ENCODE measurements at places on chromosomes 6 and 20.

DNA sequence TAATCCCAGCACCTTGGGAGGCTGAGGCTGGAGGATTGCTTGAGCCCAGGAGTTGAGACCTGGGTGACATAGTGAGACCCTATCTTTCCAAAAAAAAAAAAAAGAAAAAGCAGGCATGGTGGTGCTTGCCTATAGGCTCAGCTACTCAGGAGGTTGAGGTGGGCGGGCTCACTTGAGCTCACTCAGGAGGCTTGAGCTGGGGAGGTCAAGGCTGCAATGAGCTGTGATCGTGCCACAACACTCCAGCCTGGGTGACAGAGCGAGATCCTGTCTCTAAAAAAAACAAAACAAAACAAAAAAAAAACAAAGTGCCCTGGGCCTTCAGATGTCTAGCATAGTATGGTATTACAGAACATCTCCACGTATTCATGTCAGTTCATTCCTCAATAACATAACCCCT is 42.9 kb downstream of the ZFAND3 start:
- no peak for DNase-seq

DNA sequence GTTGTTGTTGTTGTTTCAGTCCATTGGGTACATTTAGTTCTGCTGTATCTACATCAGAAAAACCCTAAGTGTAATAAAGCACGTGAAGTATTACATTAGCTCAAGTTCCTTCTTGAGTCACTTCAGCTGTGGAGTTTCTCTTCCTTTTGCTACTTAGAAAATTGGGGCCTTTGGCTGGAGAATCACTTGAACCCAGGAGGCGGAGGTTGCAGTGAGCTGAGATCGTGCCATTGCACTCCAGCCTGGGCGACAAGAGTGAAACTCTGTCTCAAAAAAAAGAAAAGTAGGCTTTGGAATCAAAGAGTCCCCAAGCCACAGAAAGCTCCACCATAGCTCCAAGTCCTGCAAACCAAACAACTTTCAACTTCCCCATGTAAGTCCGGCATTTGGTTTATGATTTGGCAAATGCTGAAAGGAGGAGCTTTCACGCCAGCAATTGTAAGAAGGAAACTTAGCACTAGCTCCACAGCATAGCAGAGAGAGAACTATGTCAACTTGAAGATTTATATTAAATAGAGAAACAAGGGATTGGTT is 56.5 kb upstream of the RNF144B start:
- no peak for DNase-seq

- peak; percentile 91 for DNase-seq
These were observed 51.5 kb downstream of the COL19A1 start for GRCh38 chr6:69917834-69918233.

DNA sequence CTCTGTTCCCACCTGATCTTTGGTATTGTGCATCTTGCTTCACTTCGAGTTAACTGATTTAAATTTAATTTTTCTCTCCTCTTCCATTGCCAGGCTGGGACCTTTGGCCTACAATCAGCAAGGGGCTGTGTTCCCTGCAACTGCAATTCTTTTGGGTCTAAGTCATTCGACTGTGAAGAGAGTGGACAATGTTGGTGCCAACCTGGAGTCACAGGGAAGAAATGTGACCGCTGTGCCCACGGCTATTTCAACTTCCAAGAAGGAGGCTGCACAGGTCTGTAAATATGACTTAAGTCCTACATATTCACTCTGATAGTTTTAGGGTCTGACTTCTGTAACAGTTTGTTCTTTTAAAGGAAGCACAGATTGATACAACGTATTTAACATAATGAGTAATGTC is 412.4 kb downstream of the ARHGAP18 start:
- no peak for DNase-seq

DNA sequence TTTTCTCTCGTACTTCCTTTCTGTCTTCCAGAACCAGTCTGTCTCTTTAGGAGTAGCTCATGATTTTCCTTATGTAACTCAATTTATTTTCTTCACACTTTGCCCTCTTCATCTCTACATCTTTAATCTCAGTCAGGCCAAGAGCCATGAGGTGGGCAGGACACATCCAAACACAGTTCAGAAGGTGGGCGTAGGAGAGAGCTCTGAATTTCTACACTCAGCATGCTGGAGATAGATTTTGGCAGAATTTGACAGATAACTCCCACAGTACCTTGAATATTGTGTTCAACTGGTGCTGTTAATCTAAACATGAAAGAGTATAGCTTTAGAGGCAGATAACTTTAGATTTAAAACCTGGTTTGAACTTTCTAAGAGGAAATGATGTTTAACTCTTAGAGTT is 23.8 kb upstream of the ZBTB24 start:
- no peak for DNase-seq

DNA sequence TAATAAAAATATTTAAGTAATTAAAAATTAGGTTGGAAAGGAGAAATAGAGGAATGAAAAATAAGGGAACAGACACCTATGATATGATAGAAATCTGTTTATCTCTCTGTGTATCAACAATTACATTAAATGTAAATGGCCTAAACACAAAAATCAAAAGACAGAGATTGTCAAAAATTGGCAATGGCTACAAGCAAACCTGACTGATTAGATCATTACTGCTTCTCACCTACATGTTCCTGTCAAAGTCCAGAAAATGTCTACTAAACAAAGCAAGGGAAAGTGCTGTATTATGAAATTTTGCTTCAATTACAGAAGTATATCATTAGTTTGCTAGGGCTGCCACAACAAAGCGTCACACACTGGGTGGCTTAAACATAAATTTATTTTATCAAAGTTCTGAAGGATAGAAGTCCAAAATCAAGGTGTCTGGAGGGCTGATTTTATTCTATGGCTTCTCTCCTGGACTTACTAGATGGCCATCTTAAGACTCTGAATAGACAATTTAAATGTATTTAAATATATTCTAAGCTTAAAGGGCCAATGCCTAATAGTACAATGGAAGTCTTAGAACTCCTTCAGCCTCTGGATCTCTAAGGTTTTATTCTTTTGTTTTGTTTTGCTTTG is 6.3 kb downstream of the ME1 start:
- DNase-seq: no peak

- DNase-seq: no peak
These were observed 198.6 kb downstream of the UST start for GRCh38 chr6:148945301-148946021.

- no peak for DNase-seq
These were observed 53.7 kb upstream of the LYRM2 start for GRCh38 chr6:89692256-89692655.

- no peak for DNase-seq
These were observed 81.3 kb upstream of the CD93 start for GRCh38 chr20:23167431-23167830.

- DNase-seq: no peak
These were observed 105.3 kb downstream of the EYA2 start for GRCh38 chr20:46999801-47000465.

DNA sequence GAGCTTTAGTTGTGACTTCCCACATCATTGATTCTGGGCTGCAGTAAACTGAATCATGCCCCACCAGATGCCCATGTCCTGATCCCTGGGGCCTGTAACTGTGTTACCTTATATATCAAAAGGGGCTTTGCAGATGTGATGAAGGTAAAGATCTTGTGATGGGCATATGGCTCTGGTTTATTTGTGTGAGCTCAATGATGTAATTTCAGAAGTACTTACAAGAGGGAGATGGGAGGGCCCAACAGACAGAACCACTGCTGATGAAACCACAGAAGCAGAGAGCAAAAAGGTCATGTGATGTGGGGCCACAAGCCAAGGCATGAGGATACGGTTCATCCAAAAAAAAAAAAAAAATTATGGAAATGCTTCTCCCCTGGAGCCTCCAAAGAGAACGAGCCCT is 118.7 kb downstream of the TOX2 start:
- DNase-seq: no peak

GRCh38 chr20:57762531-57763234 is 52.9 kb upstream of the PMEPA1 start:
- no peak for DNase-seq

- no peak for DNase-seq
These were observed 78.0 kb downstream of the SLC22A3 start for GRCh38 chr6:160426136-160426535.

GRCh38 chr6:452301-453067 is 60.9 kb downstream of the IRF4 start:
- no peak for DNase-seq

DNA sequence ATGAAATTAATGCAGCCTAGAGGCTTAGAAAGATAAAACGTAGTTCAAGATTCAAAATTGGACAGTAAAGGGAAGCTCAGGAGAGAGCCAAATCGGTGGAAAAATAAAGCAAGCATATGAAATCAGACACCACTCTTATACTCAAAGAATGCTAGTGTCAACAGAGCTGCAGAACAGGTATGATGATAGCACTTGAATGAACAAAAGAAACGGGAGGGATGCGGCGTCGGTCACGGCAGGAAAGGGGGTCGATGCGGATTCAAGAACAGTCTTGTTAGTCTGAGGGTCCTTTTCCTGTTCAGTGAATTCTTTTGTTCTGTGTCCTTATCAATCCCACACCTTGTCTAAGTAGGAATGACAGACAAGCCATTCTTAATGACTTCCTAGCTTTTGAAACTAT is 114.4 kb downstream of the FOXC1 start:
- DNase-seq: no peak

DNA sequence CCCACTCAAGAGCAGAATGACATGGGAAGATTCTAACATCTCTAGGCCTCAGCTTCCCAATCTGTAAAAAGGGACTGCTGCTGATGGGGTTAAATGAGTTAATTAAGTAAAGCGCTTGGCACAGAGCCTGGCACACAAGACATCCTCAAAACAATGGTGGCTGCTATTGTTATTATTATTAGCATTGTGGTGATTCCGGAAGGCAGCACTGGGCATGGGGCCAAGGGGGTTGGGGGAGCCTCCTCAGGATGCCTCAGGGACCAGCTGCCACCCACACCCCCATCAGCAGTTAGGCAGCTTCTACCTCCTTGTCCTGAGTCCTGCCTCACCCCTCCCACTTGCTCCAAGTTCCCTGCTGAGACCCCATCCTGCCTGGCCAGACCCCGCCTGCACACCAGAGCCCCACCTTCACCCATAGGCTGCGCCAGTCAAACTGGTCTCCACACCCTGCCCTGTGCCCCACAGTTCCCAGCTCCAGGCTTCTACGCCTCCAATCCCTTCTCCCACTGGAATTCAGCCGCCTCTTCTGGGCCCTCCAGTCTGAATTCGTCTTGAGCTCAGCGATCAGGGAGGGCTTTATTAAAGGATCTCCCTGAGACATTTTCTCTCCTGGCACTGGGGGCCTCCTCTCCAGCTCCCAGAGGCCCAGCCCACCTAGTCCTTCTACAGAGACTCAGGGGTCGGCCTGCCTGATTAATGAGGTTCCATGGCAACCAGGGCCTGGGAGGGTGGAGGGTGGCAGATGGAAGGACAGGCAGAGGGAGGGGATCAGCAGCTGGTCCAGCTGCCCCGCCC is 1.5 kb downstream of the E2F1 start:
- no peak for DNase-seq

- no peak for DNase-seq
These were observed 5.8 kb downstream of the YTHDF1 start for GRCh38 chr20:63210011-63210605.

DNA sequence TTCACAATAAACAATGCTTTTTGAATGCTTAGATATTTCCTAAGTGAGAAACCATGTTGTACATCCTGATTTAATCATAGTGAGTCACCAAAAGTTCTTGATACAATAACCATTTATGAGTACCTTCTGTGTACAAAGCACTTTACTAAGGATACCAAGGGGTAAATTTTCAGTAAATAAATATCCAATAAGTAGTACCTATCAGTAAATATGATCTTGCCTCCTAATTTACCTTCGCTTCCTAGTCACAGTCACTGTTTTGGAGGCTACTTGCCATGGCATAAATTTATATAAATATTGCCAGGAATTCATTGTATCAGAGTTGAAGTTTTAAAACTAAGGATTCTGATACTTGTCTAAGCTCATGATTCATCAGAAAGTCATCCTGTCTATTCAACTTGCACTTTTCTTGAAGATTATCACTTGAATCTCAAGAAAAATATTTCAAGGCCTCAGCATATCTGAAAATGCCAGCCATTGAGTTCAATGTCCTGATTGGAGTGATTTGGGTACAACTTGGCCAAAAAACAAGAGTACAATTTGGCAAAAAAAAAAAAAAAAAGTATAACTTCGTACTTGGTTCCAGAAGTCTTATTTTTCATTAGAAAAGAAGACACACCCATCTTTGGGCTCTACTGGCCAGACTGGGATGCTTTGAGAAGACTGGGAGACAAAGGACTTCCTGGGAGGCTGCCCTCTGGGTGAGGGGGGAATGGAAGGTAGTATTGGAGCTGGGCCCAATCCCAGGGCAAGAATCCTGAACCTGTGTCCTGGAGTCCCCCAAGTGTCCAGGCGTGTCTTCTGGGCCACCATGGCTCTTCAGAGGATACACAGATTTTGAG is 32.8 kb downstream of the RAB22A start:
- DNase-seq: peak; percentile 48

GRCh38 chr20:52172392-52173047 is 19.1 kb downstream of the ZFP64 start:
- no peak for DNase-seq

- DNase-seq: no peak
These were observed 100.3 kb downstream of the ISM1 start for GRCh38 chr20:13321416-13321815.

DNA sequence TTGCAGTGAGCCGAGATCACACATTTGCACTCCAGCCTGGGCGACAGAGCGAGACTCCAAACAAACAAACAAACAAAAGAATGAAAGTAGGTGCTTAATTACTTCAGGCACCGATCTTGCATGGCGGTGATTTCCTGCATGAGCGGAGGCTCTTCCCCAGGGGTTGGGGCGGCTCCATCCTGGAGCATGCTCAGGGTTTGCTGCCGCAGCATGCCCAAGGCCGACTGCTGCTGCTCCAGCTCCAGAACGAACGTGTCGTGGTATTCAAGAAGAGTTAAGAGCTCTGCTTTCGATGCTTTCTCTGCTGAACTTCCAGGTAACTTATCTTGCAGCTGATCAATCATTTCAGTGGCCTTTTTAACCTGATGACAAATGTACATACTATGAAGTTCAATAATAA is 313.8 kb downstream of the SYNE1 start:
- no peak for DNase-seq

DNA sequence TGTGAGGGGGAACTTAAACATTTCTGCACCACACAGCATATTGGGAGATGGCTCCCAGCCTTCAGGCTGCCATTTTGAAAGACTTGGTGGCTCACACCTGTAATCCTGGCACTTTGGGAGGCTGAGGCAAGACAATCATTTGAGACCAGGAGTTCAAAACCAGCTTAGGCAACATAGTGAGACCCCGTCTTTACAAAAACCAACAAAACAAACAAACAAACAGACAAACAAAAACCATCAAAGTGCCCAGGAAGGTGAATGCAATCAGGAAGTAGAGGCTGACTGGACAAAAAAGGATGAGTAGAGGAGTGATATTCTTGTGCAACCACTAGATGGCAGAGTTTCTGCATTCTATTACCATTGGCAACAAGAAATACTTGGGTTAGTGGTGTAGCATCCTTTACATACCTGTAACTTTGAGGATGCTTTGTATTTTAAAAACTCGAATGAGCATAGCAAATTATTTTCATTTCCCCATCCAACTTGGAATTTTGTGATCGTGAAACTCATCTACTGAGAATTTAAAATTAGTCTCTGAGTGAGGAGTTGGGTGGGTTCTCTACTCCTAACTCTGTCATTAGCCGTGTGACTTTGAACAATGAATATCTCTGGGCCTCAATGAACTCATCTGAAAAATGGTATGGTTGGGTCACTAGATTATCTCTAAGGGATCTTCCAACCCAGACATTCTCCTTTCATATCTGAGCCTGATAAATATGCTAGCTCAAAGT is 84.4 kb downstream of the CRYBG1 start:
- peak; percentile 84 for DNase-seq

- DNase-seq: no peak
These were observed 95.4 kb downstream of the CDH4 start for GRCh38 chr20:61347443-61347842.

GRCh38 chr6:52144196-52145076 is 41.7 kb upstream of the IL17A start:
- no peak for DNase-seq

Measured in COLO829 (cell line).